Right atrium auricular region (tissue), 2 donors: ENCODE measurements at places on chromosomes 11 and 22. TPM values are rescaled to one million over a fixed set of nuclear protein-coding genes. Genes with fewer than 3 reads are reported as not detected.

Gene STK33
- 23.0 TPM for total RNA-seq

- no peaks in the 10 kb centered on the region for H3K4me1 ChIP-seq
- no peak overlapping the region for H3K4me3 ChIP-seq
- peak overlapping the region; percentile 89 for H3K27ac ChIP-seq
- DNase-seq, result no peak
- no peaks in the 10 kb centered on the region for H3K27me3 ChIP-seq
Observed at GRCh38 chr22:29831186-29831921, 6.7 kb downstream of the ASCC2 start.

- H3K27ac ChIP-seq, result no peak overlapping the region
- H3K36me3 ChIP-seq, result peaks cover 31% of the 10 kb centered on the region
- H3K27me3 ChIP-seq, result no peaks in the 10 kb centered on the region
- H3K4me1 ChIP-seq, result peaks cover 22% of the 10 kb centered on the region
- DNase-seq, result no peak
- no peak overlapping the region for H3K4me3 ChIP-seq
Observed at GRCh38 chr11:2999464-2999998, 7.4 kb upstream of the NAP1L4 start.

DNA sequence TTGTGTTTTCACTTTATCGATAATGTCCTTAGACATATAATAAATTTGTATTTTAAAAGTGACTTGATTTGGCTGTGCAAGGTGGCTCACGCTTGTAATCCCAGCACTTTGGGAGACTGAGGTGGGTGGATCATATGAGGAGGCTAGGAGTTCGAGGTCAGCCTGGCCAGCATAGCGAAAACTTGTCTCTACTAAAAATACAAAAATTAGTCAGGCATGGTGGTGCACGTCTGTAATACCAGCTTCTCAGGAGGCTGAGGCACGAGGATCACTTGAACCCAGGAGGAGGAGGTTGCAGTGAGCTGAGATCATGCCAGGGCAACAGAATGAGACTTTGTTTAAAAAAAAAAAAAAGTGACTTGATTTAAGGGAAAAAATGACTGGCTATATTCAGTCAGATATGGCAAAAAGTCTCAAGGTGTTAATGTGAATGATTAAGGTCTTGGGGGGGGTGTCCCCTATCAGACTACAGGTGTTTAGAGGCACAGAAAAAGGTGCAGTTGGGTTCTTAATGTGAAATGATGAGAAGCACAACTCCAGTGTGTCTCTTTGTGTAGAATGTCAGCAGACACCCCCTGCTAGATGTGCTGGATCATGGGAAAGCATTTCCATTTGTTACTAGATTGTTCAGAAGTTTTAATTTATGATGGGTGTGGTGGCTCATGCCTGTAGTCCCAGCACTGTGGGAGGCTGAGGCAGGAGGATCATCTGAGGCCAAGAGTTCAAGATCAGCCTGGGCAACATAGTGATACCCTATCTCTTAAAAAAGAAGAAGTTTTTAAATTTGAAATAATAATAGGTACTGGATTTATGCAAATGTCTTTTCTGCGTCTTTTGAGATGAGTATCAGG is 17.0 kb downstream of the NEAT1 start:
- no peaks in the 10 kb centered on the region for H3K4me1 ChIP-seq
- H3K27me3 ChIP-seq, result no peaks in the 10 kb centered on the region
- H3K27ac ChIP-seq, result peak overlapping the region; percentile 71
- peak; percentile 57 for DNase-seq
- H3K4me3 ChIP-seq, result peak overlapping the region; percentile 2

- H3K4me1 ChIP-seq, result no peaks in the 10 kb centered on the region
- no peak for DNase-seq
- H3K27me3 ChIP-seq, result no peaks in the 10 kb centered on the region
Observed at GRCh38 chr11:73942010-73942409, 8.8 kb upstream of the DNAJB13 start.

- H3K27me3 ChIP-seq, result no peaks in the 10 kb centered on the region
- H3K4me3 ChIP-seq, result no peak overlapping the region
- no peak overlapping the region for H3K27ac ChIP-seq
- no peaks in the 10 kb centered on the region for H3K4me1 ChIP-seq
- DNase-seq, result no peak
Observed at GRCh38 chr11:653837-654236, 16.8 kb downstream of the DRD4 start.
